ENCODE measurements at places on chromosomes 16 and 17. TPM values are rescaled to one million over a fixed set of nuclear protein-coding genes. Genes with fewer than 3 reads are reported as not detected.

DNA sequence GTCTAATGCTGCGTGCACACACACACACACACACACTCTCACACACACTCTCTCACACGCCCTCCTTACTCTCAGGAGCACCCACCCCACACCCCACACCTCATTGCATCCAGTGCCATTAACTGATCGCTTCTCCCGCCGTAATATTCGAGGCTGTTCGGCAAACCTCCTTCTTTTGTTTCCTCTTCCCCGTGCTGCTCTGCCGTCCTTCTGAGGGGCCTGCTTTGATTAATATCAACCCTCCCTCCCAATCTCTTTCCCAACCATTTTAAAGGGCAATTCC lies 156.2 kb upstream of the TNRC6C start:
- peaks cover 8% of the 10 kb centered on the region for H3K27me3 ChIP-seq
- H3K36me3 ChIP-seq, result no peaks in the 10 kb centered on the region
- no peak overlapping the region for H3K4me3 ChIP-seq
- no peak overlapping the region for H3K27ac ChIP-seq

GRCh38 chr16:54412037-54412436 lies 125.5 kb upstream of the IRX3 start:
- no peaks in the 10 kb centered on the region for H3K4me1 ChIP-seq
- no peak for DNase-seq
- no peaks in the 10 kb centered on the region for H3K36me3 ChIP-seq
- H3K27me3 ChIP-seq, result no peaks in the 10 kb centered on the region

DNA sequence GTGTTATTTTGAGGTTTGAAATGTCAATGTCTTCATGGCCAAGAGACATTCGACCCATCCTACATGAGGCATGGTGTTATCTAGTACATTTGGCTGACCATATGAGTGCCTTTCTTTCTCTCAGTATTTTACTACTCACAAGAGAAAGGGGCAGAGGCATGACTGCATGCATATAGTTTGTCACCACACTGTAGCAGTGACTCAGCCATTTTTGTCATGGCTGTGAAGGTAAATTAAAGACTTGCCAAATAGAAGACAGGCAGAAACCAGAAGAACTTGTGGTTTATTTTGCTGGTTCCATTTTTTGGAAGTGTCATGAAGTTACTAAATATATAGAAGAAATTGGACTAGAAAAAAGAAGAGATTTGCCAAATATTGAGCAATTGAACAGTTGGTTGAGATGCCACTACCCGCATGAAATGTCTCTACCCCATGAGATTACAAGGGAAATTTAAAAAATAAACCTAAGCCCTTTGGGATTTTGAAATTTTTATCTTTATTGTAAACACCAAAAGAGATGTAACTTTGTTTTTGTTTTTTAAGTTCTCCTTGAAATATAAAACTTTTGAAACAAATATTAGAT lies 170.3 kb downstream of the CHD9 start:
- H3K27me3 ChIP-seq, result no peaks in the 10 kb centered on the region
- H3K4me3 ChIP-seq, result no peak overlapping the region
- H3K36me3 ChIP-seq, result no peaks in the 10 kb centered on the region
- DNase-seq, result no peak
- H3K27ac ChIP-seq, result no peak overlapping the region

GRCh38 chr17:65005858-65006257 lies 50.7 kb downstream of the GNA13 start:
- no peaks in the 10 kb centered on the region for H3K36me3 ChIP-seq
- H3K4me1 ChIP-seq, result no peaks in the 10 kb centered on the region
- H3K27ac ChIP-seq, result no peak overlapping the region
- no peak for DNase-seq
- no peaks in the 10 kb centered on the region for H3K27me3 ChIP-seq

The SGCA gene
- total RNA-seq, result 7.8 TPM

The HAS3 gene
- total RNA-seq, result 0.42 TPM

GRCh38 chr17:63601439-63602371 lies 1.0 kb downstream of the TACO1 start:
- H3K4me3 ChIP-seq, result peak overlapping the region; percentile 74
- DNase-seq, result no peak
- H3K36me3 ChIP-seq, result no peaks in the 10 kb centered on the region
- peak overlapping the region; percentile 95 for H3K27ac ChIP-seq
- H3K4me1 ChIP-seq, result peaks cover 22% of the 10 kb centered on the region
- no peaks in the 10 kb centered on the region for H3K27me3 ChIP-seq

- no peak for DNase-seq
- no peaks in the 10 kb centered on the region for H3K4me1 ChIP-seq
- no peak overlapping the region for H3K27ac ChIP-seq
- H3K4me3 ChIP-seq, result no peak overlapping the region
These were observed 70.8 kb downstream of the RAB11FIP4 start for GRCh38 chr17:31462261-31462660.

DNA sequence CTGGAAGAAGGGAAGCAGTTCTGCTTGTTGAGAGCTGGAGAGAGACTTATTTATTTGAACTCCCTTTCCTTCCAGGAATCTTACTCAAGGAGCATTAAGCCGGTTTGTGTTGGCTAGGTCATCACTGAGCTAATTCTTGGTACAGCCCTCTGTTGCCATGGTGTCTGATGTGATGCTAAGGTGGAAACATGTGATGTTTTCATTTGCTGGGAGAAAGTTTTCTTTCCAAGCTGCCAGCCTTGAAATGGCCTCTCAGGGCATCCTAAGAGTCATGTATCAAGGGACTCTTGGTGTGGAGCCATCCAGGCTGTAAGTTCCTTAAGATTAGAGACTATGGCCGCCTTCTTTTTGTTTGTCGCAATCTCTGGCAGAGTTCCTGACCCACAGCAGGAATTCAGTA lies 4.2 kb downstream of the PSKH1 start:
- DNase-seq, result no peak
- no peaks in the 10 kb centered on the region for H3K27me3 ChIP-seq
- H3K4me3 ChIP-seq, result no peak overlapping the region
- H3K27ac ChIP-seq, result peak overlapping the region; percentile 82
- no peaks in the 10 kb centered on the region for H3K36me3 ChIP-seq
- H3K4me1 ChIP-seq, result peaks cover 3% of the 10 kb centered on the region

The PVALEF gene
- not detected for total RNA-seq

DNA sequence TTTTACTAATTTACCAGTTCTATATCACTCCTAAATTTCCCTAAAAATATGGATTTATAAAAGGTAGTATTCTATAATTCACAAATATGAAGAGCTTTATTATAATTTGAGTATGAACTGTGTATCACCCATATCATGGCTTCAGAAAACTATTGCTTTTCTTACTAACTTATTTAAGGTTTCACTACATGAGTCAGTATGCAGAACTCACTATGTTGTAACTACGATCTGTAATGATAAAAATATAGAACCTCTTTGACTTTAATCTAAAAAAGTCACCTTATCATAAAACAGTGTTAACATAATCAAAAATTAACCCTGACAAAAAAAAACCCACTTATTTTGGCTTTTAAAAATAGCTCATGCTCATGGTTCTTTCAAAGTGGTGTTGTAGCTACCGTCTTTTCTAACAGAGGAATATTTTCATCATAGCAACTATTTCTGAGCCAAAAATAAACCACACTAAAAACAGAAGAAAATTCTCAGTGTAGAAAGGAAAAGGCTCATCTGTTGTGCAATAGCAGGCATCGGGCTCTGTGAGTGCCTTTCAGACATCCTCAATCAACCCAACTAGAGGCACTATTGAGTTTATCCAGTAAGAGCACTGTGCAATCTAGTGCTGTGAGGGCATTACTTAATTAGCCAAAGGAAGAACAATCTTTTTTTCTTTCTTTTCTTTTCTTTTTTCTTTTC lies 42.1 kb downstream of the ITGAM start:
- H3K27ac ChIP-seq, result no peak overlapping the region
- H3K27me3 ChIP-seq, result no peaks in the 10 kb centered on the region
- no peak for DNase-seq
- H3K4me3 ChIP-seq, result no peak overlapping the region

The PRR15L gene
- not detected for total RNA-seq

The LIMD2 gene
- 7.5 TPM for total RNA-seq

The AHSP gene
- not detected for total RNA-seq

The TP53TG3F gene
- not detected for total RNA-seq

GRCh38 chr16:54657709-54658102 lies 273.0 kb upstream of the IRX5 start:
- H3K4me3 ChIP-seq, result no peak overlapping the region
- no peaks in the 10 kb centered on the region for H3K27me3 ChIP-seq
- no peaks in the 10 kb centered on the region for H3K4me1 ChIP-seq
- no peaks in the 10 kb centered on the region for H3K36me3 ChIP-seq
- DNase-seq, result no peak

DNA sequence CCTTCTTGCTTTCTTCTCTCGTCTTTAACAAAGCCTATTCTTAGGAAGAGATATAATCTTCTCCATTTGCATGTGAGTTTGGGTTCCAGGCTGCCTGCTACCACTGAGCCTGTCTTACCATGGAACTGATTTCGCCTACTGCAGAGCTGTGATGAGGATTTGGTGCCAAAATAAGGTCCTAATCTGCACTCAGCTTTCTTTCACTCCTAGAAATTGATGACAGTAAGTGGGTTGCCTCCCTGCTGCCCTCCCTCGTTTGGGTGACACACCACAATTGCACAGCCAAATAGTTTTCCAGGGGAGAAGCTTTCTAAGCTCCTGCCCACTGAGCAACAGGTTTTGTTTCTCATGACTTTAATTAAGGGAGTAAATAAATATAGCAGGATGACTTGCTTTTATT lies 25.1 kb upstream of the ASIC2 start:
- no peaks in the 10 kb centered on the region for H3K27me3 ChIP-seq
- no peaks in the 10 kb centered on the region for H3K4me1 ChIP-seq
- H3K36me3 ChIP-seq, result no peaks in the 10 kb centered on the region
- no peak for DNase-seq
- H3K4me3 ChIP-seq, result no peak overlapping the region

The KRT33A gene
- not detected for total RNA-seq
